Activated CD4-positive, CD25-positive, alpha-beta regulatory T cell treated with anti-CD3 and anti-CD28 coated beads, Interleukin-2, amount 50 U/mL, for 72 hours (primary cell): ENCODE measurements at places on chromosomes 13 and 19.

DNA sequence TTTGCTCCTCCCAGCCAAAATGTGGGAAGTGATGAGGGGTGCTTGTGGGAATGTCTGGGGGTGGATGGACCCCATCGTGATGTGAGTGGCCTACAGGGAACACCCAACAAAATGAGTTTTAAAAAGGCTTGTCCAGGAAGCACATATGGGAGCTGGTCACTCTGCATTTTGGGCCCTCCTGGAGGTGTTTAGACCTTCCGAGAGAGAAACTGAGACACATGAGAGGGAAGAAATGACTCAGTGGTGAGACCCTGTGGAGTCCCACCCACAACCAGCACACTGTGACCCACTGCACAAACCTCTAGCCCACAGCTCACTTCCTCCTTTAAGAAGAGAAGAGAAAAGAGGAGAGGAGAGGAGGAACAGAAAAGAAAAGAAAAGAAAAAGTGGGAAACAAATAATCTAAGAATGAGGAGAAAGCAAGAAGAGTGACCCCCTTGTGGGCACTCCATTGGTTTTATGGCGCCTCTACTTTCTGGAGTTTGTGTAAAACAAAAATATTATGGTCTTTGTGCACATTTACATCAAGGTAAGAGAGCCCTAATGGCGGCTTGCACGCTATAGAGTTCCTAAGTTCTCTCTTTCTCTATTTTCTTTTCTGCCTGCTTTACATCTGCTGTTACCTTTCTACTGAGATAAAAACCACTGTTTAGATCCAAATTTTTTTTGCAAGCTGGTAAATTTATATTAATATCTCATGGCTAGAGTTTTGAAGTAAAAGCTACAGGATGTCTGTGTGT is 13.3 kb upstream of the LILRB1 start:
- no peak for DNase-seq

DNA sequence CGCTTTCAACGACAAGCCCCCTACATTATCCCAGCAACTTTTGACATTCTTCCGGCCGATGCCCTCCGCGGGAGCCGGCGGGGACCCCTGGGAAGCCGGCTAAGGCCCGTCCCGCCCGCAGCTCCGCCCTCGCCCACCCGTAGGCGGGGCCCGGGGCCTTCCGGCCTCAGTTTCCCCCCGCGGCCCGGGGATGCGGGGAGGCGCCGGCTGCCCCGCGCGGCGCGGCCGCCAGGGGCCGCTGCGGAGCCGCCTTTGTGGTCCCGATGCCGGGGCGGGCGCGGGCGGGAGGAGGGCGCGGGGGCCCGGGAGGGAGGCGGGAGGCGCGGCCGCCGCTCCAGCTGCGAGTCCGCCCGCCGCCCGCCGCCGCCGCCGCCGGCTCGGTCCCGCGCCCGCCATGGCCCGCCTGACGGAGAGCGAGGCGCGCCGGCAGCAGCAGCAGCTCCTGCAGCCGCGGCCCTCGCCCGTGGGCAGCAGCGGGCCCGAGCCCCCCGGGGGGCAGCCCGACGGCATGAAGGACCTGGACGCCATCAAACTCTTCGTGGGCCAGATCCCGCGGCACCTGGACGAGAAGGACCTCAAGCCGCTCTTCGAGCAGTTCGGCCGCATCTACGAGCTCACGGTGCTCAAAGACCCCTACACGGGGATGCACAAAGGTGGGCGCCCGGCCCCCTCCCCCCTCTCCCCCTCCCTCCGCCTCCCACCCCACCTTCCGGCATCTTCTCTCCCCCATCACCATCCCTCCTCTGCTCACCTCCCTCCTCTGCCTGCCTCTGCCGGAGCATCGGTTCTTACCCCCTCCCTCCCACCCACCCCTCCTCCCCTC is at the start of gene CELF5:
CELF5 (plus strand) TSS at position 316 of the 823 bp plus-strand sequence; CDS start at position 395, 79 bp downstream.
- DNase-seq: peak; percentile 66

GRCh38 chr13:91348906-91349435 is 1.5 kb downstream of the MIR17HG start:
- peak; percentile 96 for DNase-seq

DNA sequence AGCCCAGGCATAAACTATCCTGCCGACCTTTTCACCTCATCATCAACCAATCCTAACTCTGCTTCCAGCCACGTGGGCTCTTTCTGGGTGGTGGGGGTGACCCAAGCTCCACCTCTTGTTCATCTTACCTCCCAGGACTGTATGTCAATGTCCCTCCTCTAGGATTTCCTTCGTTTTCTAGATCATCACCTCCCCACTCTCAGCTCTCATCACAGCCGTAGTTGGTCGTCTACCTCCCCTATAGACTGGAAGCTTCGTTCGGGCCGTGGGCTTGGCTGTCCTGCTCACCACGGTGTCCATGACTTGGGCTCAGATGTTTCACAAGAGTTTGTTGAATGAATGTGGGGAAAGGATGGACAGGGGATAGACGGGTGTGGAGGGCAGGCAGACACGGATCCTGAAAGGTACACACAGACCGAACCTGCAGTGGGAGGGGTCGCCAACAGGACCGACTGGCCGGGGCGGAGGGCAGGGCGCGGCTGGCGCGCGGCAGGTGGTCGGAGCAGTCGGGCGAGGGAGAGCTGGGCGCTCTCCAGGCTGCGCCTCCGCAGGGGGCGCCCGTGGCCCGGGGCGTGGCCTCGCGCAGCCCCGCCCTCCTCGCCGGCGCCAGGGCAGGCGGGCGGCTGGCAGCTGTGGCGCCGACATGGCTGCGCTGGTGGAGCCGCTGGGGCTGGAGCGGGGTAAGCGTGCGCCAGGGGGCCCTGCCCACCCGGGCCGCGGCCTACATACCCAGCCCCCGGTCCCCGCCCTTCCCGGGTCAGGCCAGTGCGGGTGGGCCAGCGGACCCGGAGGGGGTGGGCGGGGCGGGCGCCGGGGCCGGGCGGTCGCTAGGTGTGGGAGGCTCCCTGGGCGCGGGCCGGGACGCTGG is at the start of gene LIN7B:
LIN7B (plus strand) TSS at position 609 of the 868 bp plus-strand sequence; CDS start at position 644, 35 bp downstream.
- DNase-seq: peak; percentile 85

DNA sequence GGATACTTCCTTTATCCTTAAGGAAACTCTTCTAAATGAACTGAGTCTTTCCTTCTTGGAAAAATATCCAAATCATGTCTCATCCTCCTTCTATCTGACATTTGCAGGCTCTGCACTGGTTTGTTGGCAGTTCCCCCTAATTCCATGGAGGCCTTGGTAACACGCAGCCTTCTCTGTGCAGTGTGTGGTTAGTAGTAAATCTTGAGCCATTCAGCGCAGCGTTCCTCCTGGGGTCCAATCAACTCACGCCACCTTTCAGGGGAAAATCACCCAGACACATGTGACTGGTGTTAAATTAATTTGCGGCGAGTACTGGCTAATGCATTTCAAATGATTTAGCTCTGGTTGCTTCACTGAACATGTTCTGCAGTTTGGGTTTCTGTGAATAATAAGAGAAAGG is 21.0 kb upstream of the CBY2 start:
- no peak for DNase-seq

DNA sequence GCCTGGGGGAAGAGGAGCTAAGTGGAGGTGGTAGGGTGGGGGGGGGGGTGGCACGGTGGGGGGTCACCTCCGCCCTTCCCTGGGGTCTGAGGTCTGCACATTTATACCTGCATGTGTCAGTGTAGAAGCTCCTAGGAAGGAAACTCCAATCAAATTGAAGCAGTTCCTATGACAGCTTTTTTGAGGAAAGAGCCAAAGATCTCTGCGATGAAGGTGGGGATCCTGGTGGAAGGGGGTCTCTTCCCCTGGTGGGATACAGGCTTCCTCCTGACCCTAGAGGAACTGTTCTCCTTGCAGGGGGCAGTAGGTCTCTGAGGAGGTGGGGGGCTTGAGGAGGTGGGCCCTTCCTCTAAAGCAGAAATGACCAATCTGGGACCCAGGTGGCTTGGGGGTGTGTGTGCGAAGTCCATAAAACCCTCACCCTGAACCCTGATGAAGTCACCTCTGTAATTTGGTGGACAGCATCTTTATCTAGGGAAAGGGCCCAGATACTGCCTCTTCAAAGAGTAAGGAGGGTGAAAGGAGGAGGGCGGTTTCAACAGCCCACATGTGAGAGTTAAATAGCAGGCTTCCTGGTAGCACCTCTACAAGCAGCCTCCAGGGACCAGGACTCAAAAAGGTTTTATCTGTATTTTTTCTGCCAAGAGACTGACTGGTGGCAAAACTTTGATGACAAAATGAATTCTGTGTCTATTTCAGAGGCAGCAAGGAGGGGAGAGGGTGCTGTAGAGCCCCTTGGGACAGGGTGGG is 12.9 kb downstream of the RANBP3 start:
- DNase-seq: no peak

DNA sequence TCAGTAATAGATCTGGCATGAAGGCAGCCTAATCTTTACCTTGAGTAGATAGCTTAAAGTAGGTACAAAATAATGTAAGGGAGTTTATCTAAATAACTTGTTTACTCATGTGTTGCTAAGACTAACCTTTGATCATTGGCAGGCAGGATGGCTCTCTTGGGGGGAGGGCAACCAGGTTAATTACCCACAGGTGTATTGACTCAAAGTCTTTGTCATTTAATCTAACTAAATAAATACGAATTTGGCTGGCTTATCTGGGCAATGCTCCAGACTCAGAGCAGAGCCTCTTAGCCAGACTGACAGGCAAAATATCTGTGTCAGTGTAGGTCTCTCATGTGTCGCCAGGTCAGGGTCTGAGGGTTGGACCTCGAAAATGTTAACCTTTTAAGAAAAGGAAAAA is 283.4 kb upstream of the KLHL1 start:
- DNase-seq: no peak

DNA sequence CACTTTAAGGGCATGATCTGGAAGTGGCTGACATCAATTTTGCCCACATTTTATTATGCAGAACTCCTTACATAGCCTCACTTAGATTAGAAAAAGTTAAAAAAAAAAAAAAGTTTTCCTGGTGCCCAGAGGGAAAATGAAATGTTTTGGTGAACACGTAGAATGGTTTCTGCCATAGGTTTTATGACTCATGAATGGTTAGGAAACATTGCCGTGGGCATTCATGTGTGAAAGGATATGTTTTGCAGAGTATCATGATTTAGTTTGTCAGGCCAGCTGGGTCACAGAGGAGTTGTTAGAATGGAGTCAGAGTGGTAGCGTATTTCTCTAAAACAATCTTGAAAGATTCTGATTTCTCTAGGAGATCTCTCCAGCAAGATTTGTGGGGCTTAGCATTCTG is 133.8 kb downstream of the MRPL57 start:
- no peak for DNase-seq

GRCh38 chr19:12788042-12788681 is 3.1 kb upstream of the JUNB start:
- no peak for DNase-seq

DNA sequence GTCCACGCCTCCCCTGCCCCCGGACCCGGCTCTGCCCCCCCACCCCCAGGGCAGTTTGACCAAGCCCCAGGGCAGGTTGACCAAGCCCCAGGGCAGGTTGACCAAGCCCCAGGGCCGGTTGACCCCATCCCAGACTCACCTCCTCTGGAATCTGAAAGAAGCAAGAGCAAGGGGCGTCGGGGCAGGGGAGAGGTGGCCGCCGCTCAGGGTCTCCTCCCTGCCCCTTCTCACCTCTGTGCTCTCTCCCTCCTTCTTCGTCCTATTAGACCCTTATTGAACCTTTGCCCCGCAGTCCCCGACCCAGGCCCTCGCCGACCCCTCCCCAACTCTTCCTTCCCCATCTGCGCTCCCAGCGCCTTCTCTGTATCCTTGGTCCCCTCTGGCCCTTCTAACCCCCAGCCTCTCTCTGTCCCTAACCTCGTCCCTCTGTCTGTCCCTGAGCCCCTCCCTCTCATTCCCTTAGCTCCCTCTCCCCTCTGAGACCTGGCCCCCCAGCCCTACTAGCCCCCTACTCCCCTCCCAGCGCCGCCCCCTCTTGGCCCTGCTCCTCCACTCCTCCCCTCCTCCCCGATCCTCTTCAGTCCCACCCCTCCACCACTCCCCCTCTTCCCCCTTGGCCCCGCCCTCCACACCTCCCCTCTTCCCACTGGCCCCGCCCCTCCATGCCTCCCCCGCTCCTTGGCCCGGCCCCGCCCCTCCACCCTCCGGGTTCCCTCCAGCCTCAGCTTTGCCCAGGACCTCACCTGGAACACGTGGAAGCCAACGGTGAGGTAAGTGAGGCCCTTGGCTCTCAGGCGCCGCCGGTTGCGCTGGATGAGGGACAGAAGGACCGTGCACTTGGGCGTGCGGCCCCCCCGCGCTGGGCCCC is 7.6 kb downstream of the CAPN12 start:
- no peak for DNase-seq

DNA sequence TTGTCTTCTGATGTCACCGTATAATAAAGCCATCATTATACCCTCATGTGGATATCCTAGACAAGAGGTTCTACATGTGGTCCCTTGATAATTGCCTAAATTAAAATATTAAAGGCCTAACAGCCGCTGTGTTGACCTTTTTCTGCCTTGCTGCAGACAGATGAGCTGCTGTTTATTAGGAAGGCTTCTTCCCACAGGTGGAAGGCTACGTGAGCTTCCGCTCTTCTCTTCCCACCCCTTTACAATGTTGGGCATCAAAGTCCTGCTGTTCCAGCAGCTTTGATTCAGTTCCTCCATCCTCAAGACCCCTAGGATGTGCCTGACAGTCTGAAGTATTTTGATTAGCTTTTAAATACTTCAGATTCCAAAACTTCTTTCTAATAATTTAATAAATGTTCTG is 217.1 kb downstream of the PCCA start:
- DNase-seq: no peak

DNA sequence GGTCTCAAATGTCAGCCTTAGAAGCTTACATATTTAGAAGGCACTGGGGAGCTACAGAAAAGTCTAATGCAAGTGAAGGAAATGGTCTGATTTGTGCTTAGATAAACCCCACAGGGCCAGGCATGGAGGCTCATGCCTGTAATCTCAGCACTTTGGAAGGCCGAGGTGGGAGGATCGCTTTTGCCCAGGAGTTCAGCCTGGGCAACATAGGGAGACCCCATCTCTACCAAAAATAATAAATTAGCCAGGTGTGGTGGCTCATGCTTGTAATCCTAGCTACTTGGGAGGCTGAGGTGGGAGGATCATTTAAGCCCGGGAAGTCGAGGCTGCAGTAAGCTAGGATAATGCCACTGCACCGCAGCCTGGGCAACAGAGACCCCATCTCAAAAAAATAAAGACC is 2.7 kb upstream of the DLL3 start:
- no peak for DNase-seq

DNA sequence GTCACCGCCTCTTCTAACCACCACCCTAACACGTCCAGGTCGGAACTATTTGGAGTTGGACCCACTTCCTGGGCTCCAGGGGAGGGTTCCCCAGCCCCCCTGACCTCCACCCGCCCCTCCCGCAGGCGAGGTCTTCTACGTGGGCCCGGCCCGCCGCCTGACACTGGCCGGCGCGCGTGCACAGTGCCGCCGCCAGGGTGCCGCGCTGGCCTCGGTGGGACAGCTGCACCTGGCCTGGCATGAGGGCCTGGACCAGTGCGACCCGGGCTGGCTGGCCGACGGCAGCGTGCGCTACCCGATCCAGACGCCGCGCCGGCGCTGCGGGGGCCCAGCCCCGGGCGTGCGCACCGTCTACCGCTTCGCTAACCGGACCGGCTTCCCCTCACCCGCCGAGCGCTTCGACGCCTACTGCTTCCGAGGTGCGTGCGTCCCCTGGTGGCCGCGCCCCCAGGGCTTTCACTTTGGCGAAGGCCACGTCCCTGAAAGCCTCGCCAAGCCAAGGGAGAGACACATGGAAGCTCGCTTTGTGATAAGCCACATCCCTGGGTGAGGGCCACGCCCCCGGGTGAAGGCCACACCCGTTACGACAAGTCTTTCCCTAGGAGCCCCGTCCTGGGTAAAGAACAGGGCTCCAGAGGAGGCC is 13.2 kb downstream of the NCAN start:
- peak; percentile 73 for DNase-seq

GRCh38 chr13:76634431-76635191 is 251.6 kb downstream of the KCTD12 start:
- no peak for DNase-seq

GRCh38 chr19:19588546-19588945 is 29.9 kb downstream of the PBX4 start:
- no peak for DNase-seq

GRCh38 chr13:104594806-104595205 is 1528.6 kb upstream of the SLC10A2 start:
- no peak for DNase-seq
